ENCODE measurements at places on chromosomes 4 and X.
A peak's percentile ranks its signal among the peaks of the same experiment; 100 is the strongest.

GRCh38 chrX:17822351-17822750 lies 38.7 kb downstream of the RAI2 start:
- DNase-seq, result no peak

GRCh38 chr4:47531241-47531953 lies 46.3 kb downstream of the ATP10D start:
- DNase-seq, result no peak

DNA sequence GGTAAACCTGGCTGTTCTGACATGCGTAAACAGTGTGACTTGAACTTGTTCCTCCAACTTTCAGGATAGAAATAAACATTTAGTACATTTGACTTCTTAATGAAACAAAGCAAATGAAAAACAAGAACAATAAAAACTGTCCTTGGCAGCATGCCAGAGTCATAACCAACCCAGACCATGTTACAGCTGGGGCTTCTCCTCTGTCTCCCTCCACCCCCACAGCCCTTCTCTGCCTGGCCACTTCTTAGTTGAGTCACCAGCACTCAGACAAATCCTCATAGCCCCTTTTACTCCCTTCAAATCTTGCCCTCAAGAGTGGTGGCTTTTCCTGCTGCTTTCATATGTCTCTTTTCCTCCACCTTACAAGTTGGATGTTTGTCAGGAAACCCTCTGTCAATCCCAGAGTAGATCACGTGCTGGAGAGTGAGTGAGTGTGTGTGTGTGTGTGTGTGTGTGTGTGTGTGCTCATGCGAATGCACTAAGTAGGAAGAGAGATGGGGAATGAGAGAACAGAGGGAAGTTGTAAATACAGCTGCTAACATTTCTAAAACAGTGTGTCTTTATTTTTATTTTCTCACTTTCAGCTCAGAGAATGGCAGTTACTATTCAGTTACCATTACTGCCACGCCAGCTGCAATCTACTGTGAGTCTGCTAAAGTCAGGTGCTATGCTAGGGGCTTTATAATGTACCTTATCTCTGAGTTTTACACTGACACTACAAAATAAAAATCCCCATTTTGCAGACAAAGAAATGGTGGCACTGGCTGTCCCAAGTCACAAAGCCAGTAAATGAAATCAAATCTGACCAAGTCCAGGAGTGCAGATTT lies 15.0 kb downstream of the SCARB2 start:
- DNase-seq, result peak; percentile 75

- no peak for DNase-seq
These were observed 212.7 kb upstream of the BCOR start for GRCh38 chrX:40310447-40310846.

GRCh38 chrX:133943507-133943906 lies 41.9 kb downstream of the GPC3 start:
- DNase-seq, result no peak

GRCh38 chr4:61274286-61274685 lies 74.2 kb downstream of the ADGRL3 start:
- DNase-seq, result no peak

- no peak for DNase-seq
These were observed 98.4 kb downstream of the TLL1 start for GRCh38 chr4:165971446-165971845.

- DNase-seq, result no peak
These were observed 509.1 kb downstream of the PPP4R3C start for GRCh38 chrX:26954029-26954428.

DNA sequence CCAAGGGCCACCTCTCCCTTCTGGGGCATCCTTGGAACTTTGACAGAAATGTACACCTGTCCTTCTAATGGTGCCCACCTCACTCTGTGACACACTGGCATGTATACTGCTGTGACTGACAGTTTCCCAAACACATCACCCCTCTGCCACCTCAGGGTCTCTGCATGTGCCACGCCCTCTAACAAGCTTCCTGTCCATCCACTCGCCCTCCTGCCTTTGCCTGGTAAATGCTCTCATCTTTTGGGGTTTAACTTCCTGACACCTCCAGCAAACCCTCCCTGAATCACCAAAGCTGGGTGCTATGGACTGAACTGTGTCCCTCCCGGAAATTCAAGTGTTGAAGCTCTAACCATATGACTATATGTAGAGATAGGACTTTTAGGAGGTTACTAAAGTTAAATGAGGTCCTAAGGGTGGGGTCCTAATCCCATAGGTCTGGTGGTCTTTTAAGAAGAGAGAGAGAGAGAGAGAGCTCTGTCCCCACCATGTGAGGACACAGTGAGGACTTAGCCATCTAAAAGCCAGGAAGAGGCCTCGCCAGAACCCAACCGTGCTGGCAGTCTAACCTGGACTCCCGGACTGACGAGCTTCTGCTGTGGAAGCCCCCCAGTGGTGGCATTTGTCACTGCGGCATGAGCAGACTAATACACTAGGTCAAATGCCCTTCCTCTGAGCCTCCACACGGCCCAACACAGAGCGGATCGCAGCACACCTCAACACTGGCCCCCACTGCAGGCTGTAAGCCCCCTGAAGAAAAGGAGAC lies 95.6 kb downstream of the AFAP1 start:
- peak; percentile 77 for DNase-seq

- no peak for DNase-seq
These were observed 132.6 kb downstream of the GLUD2 start for GRCh38 chrX:121179972-121180371.

DNA sequence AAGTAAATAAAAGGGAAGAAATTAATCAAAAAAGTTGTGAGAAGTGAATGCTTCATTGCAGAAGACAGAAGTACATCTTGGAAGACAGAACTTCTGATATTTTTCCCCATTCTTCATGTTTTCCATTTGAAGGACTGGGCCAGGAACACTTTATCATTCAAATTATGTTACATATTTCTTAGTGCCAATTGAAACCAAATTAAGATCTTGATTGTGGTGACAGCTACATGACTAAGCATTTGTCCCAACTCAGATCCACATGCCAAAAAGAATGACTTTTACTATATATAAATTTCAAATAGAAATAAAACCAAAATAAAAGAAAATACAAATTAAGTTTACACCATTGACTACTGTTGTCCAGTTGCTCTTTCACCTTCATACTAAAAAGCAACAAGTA lies 14.0 kb upstream of the FGF5 start:
- DNase-seq, result peak; percentile 23

GRCh38 chr4:86300516-86300915 lies 59.3 kb downstream of the MAPK10 start:
- DNase-seq, result no peak

- DNase-seq, result no peak
These were observed 7.2 kb upstream of the CNGA2 start for GRCh38 chrX:151727346-151727745.

DNA sequence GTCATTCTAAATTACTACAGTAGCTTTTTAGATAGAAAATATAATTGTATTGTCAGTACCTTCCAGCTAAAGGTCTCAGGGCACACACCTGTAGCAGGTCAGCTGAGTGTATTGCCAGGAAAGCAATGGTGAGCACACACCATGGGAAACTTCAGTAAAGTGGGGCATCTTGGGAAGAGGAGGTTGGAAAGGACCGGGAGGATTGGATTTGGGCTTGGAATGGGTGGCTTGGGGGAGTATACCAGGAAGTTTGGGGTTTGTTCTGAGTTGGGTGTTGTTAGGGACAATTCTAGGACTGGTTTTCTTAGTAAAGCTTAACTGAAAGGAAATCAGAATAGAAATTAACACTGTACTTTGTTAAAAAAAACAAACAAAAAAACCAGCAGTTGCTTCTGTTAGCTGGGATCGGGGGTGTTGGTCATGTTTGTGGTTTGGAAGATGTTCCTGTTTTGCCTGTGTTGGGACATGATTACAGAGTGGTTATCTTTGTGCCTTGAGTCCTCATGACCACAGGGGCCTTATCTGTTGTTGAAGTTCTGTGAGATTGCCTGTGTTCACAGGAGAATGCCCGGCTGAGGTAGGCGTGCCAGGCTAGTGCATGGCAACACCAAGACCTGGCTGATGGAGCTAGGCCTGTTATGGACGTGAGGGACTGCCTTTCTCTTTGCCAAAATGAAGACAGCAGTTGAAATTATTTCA lies 35.1 kb downstream of the PRIMPOL start:
- peak; percentile 100 for DNase-seq

GRCh38 chrX:40502688-40503087 lies 78.1 kb upstream of the ATP6AP2 start:
- no peak for DNase-seq

DNA sequence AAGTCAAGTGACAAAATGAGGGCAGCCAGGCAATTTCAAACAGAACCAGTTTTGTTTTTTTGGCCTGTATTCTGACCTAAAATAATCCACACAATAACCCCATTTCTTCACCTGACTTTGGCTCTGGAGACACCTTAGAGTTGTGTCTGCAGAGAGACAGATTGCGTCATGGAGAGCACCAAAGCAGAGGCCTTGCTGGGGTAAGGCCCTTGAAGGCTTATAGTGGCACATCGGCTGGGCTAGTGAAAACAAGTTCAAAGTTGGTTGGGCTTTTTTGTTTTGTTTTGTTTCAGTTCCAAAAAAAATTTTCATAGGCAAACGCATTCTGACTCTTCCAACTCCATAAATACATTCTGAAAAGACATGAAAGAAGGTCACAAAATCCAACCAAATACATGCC lies 34.4 kb downstream of the PARM1 start:
- no peak for DNase-seq

DNA sequence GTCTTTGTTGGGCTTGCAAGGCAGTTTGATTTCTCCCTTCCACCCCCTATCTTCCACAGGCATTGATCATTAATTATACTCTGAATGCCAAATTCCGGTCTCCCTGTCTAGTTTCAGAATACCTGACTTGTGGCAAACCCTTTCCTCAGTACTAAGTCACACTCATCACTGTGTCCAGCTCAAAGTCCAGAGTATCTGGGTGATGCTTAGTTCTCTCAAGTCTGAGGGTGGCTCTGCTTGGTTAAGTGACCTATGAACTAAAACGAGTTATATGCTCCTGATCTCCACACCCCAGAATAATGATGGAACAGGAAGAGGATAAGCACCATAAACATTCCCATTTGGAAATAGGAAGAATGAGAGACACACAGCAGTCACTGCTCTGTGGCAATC lies 6.5 kb downstream of the SMIM9 start:
- DNase-seq, result no peak

- no peak for DNase-seq
These were observed 121.8 kb upstream of the NDP start for GRCh38 chrX:44094821-44095530.

DNA sequence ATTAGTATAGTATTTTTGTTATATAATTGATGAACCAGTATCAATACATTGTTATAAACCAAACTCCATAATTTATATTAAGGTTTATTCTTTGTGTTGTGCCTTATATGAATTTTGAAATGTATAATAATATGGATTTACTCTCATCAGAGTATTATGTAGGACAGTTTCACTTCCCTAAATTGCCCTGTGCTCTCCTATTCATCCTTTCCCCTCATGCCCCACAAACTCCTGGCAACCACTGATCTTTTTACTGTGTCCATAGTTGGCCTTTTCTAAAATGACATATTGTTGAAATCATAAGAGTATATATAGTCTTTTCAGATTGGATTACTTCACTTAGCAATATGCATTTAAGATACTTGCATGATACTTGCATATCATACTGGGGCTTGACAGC lies 958.1 kb upstream of the GRID2 start:
- DNase-seq, result no peak

- no peak for DNase-seq
These were observed 10.3 kb downstream of the MRPL1 start for GRCh38 chr4:77872723-77873445.

DNA sequence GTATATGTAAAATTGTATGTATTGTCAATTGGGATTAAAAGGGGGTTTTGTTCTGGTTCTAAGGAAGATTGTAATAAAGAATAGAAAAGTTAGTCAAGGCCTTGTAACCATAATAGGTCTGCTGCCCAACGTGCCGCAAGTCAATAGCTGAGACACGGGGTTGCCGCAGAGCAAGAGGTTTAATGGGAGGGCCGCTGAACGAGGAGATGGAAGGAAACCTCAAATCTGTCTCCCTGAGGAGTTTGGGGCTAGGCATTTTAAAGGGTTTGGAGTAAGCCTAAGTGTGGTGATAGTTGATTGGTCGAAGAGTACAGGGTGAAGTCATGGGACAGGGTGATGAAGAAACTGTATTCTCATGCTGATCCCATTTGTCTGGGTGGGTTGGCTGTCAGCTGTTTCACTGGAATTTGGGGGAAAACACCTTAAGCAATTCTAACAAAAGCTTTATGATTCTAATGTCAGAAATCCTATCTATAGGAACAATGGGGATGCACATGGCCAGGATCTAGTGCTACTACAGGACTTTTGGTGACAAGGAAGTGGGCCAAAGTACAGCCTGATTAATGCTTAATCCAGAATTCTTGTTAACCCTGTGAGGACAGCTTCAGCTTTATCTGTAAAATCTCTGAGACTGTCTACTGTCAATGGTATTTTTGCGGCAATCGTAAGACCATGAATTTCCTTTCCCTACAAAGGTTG lies 86.9 kb downstream of the RELL1 start:
- DNase-seq, result no peak

DNA sequence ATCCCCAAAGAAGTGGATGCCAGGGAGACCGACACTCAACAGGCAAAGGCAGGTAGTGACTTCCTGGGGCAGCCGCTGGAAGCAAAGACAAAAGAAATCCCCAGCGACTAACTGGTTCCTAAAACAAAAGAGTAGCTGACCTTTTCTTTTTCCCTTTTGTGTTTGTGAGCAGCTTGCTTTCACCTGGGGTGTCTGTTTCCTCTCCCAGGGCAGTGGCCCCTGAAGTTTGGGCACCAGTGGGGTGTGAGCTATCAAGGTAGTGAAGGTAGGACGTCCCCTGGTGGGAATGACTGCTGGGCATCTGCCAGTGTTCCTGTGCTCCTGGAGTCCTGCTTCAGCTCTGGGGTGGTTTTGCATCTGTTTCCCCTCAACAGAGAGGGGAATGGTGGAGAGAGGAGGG lies 41.6 kb upstream of the STIM2 start:
- DNase-seq, result no peak

GRCh38 chr4:6123541-6123940 lies 76.8 kb downstream of the JAKMIP1 start:
- no peak for DNase-seq

DNA sequence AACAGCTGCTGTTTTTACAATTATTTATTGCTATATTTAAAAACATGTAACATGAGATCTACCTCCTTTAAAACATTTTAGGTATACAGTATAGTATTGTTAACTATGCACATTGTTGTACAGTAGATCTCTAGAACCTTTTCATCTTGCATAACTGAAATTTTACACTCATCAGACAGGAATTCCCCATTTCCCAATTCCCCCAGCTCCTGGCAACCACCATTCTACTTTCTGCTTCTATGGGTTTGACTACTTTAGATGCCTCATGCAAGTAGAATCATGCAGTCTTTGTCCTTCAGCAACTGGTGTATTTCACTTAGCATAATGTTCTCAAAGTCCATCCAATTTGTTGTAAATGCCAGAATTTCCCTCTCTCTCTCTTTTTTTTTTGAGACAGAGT lies 9.7 kb upstream of the LSM6 start:
- DNase-seq, result no peak

DNA sequence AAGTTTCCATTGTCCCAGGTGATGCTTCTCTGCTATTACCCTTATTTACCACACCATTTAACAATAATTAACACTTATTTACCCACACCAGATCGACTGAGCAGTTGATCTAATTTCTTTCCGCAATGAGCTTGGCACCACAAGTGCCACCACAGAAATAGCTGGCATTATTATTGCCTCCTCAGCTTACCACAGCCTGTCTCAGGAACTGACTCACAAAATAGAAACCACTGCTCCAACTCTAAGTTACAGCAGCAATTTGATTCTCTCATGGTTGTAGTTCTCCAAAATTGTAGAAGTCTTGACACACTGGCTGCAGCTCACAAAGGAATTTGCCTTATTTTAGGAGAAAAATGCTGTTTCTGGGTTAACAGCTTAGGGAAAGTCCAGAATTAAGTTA lies 22.5 kb downstream of the ZNF721 start:
- DNase-seq, result no peak

- no peak for DNase-seq
These were observed 167.9 kb downstream of the FBXW7 start for GRCh38 chr4:152368001-152368400.

All from hematopoietic multipotent progenitor cell treated with erythropoietin and hydrocortisone succinate and interleukin-3 and kit ligand, for 8 days (in vitro differentiated cells).